ENCODE measurements at places on chromosomes 4 and X.

DNA sequence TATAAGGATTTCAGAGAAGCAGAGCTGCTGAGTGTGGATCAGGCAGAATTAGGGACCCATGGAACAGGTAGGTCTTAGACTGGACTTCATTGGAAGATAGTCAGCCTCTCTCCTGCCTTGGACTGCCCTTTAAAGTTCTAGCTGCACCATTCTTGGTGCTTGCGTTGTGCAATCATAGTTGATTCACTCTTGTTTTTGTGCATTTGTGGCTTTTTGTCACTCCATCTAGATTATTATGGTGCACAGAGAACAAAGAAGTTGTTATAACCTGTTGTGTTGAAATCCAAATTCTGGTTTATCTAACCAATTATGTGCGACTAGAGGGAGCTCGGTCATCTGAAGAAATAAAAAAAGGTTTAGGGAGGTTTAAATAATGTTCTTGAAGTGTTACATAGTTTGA lies 59.3 kb downstream of the JADE1 start:
- no peak for DNase-seq

DNA sequence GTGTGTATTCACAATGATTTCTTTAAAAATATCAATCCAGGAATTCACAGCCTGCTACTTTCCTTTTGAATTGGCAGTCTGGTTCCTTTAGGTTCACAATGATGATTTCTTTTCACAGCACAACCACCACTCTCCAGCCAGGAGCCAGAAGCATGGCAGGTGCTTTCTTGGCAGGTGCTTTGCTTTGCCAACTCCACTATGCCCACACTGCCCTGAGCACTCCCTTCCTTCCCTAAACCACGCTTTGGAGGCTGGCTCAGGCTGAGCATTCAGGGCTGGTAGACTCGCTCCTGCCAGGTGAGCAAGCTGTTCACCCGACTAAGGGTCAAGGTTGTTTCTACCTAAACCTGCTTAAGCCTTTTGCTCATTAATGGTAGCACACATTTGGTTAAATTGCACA lies 184.5 kb downstream of the SH3KBP1 start:
- DNase-seq: no peak

GRCh38 chr4:98293104-98293887 lies 32.1 kb downstream of the RAP1GDS1 start:
- peak; percentile 89 for DNase-seq

- DNase-seq: no peak
Observed at GRCh38 chr4:25012655-25013054, 18.1 kb downstream of the LGI2 start.

DNA sequence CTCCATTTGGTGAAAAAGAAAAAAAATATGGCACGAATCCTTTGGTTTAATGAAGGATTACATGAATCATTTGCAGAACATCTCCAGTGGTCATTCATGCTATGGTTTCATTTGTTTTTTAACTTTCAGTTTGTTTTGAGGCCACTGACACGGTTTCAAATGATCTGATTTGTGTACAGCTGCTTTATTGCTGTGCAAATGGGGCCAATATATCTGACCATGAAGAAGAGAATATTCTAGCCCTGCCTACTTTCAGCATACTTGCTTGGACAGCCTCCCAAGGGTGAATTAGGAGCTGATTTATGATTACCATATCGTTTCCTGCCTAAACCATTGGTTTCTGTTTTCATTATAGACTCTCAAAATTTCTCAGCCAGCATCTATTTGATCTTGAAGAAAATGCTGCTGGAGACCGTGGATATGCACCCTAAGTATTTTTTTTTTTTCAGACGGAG lies 30.7 kb downstream of the SPARCL1 start:
- no peak for DNase-seq

GRCh38 chr4:155738548-155738947 lies 20.3 kb upstream of the GUCY1B1 start:
- no peak for DNase-seq

DNA sequence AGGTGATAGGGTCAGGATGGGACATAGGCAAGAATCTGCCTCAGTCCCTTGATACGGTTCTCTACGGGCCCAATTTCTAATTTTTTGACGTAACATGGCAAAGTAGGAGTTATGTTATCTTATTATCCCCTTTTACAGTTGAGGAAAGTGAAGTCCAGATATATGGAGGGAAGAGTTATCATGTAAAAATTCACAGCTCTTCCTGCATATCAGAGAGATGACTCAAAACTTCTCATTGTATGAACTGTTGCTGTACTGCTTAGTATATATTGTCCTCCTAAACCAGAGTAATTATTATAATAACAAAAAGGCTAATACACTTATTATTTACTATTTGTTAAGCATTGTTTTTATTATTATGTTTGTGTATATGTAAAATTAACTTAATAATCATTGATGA lies 260.5 kb upstream of the IGFBP7 start:
- no peak for DNase-seq

DNA sequence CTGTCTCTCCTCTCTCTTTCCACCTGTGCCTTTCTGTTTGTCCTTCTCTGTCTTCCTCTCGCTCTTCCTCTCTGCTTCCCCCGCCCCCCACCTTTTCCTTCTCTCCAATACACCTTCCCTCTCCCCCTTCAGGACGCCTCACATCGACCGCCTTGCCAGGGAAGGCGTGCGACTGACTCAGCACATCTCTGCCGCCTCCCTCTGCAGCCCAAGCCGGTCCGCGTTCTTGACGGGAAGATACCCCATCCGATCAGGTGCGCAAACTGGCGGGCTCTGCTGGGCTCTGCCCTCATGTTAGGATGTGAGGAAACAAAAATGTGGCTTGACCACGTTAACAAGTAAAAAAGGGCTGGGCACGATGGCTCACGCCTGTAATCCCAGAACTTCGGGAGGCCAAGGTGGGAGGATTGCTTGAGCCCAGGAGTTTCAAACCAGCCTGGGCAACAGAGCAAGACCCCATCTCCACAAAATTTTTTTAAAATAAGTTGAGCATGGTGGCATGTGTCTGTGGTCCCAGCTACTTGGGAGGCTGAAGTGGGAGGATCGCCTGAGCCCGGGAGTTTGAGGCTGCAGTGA lies 35.2 kb downstream of the ARSF start:
- DNase-seq: no peak

All from COLO829 (cell line).